ENCODE measurements at places on chromosomes 2 and 18. TPM values are rescaled to one million over a fixed set of nuclear protein-coding genes. Genes with fewer than 3 reads are reported as not detected.
A peak's percentile ranks its signal among the peaks of the same experiment; 100 is the strongest.

GRCh38 chr2:218285604-218286003, 6.7 kb downstream of the TMBIM1 start:
- peak overlapping the region; percentile 58 for H3K4me3 ChIP-seq
- H3K27me3 ChIP-seq = no peaks in the 10 kb centered on the region
- H3K36me3 ChIP-seq = peaks cover 32% of the 10 kb centered on the region
- peak overlapping the region; percentile 99 for H3K27ac ChIP-seq
- H3K4me1 ChIP-seq = peaks cover 55% of the 10 kb centered on the region
- no peak for DNase-seq

GRCh38 chr2:241937297-241937696, 67.8 kb downstream of the RTP5 start:
- H3K4me1 ChIP-seq = peaks cover 22% of the 10 kb centered on the region
- no peaks in the 10 kb centered on the region for H3K27me3 ChIP-seq
- no peak for DNase-seq
- no peak overlapping the region for H3K27ac ChIP-seq
- H3K4me3 ChIP-seq = no peak overlapping the region

DNA sequence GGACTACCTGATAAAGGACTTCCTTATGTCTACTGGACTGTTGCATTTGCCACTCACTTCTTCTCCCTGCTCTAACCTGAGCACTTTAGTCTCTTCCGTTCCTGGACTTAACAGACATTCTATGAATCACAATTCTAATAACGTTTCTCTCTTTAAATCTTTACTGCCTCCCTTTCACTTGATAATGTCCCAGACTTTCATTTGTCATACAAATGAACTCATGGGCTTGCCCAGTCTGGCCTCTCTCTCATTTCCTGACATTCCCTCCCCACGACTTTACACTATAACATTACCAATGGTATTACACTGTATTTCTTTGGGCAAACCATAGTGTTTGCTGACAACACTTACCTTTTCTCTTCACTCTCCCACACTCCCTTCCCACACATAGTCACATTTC, 540.7 kb upstream of the TMEFF2 start:
- no peaks in the 10 kb centered on the region for H3K36me3 ChIP-seq
- H3K27me3 ChIP-seq = no peaks in the 10 kb centered on the region
- no peak overlapping the region for H3K4me3 ChIP-seq
- no peak overlapping the region for H3K27ac ChIP-seq
- H3K4me1 ChIP-seq = no peaks in the 10 kb centered on the region
- DNase-seq = no peak

GRCh38 chr2:112159454-112159921, 21.3 kb downstream of the FBLN7 start:
- H3K36me3 ChIP-seq = no peaks in the 10 kb centered on the region
- H3K27ac ChIP-seq = no peak overlapping the region
- peaks cover 12% of the 10 kb centered on the region for H3K4me1 ChIP-seq
- no peak overlapping the region for H3K4me3 ChIP-seq

DNA sequence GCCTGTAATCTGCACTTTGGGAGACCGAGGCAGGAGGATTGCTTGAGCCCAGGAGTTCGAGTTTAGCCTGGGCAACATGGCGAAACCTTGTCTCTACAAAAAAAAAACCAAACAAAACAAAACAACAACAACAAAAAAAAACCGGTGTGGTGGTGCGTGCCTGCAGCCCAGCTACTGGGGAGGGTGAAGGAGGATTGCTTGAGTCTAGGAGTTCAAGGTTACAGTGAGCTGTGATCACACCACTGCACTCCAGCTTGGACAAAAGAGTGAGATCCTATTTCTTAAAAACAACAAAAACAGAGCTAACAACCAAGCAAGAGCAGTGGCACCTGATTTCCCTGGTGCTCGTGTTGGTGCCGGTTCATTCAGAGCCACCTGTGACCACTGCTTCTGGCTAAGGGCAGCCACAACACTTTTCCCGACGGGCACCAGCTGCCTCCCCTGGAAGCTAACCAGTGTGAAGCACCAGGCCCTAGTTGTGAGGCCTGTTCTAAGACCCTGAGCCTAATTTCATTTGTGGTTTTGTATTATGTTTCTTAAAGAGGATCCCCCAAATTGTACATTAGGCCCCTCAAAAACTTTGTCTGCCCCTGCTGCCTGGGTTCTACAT, 1.3 kb downstream of the AOX1 start:
- DNase-seq = no peak
- H3K4me1 ChIP-seq = no peaks in the 10 kb centered on the region
- H3K27me3 ChIP-seq = peaks cover 12% of the 10 kb centered on the region
- H3K36me3 ChIP-seq = no peaks in the 10 kb centered on the region

GRCh38 chr2:238160206-238161129, 1.7 kb downstream of the ERFE start:
- no peak for DNase-seq
- no peak overlapping the region for H3K27ac ChIP-seq
- no peaks in the 10 kb centered on the region for H3K36me3 ChIP-seq
- H3K27me3 ChIP-seq = no peaks in the 10 kb centered on the region

DNA sequence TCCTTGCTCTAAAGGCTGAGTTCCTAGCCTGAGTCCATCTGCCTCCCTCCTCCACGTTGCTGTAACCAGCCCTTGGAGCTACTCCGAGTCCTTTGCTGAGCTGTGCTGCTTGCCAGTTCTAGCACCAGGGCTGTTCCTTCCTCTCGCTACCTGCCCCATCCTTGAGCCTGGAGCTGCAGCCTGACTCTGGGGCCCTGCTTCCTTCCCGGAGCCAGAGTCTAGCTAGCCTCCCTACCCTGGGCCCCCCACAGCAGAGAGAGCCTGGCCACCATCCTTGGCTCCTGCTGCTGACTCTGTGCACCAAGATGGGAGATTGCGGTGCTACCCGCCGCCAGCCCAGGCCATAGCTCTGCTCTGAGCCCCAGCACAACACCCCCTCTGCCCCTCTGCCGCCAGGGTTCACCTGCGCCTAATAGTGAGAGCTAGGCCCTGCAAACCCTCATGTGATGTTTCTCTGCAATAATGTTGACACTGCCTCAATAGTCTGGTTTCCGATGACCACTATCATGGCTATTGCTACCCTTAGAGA, 135.9 kb upstream of the ASB18 start:
- DNase-seq = no peak
- H3K27me3 ChIP-seq = peaks cover 8% of the 10 kb centered on the region
- H3K36me3 ChIP-seq = no peaks in the 10 kb centered on the region

GRCh38 chr2:24730481-24730880, 62.7 kb downstream of the PTRHD1 start:
- H3K4me3 ChIP-seq = no peak overlapping the region
- no peaks in the 10 kb centered on the region for H3K4me1 ChIP-seq
- peaks cover 37% of the 10 kb centered on the region for H3K36me3 ChIP-seq
- no peaks in the 10 kb centered on the region for H3K27me3 ChIP-seq
- DNase-seq = no peak

DNA sequence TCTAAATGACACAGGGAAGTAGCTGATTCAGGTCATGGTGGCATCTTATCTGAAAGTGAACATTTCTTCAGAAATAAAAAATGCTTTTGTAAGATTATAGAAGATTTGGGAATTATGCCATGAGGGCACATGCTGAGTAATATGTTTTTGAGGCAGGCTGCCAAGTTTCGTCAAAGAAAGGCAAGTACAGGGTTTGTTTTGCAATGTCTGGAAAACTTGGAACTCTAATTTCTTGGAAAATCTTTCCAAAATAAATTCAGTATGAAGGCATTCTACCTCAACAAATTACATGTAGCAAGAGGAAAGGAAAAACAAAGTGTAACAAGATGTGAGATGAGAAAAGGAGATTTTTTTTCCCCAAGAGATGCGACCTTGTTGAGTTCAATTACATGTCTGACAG, 167.7 kb downstream of the PLCL1 start:
- no peaks in the 10 kb centered on the region for H3K4me1 ChIP-seq
- no peaks in the 10 kb centered on the region for H3K27me3 ChIP-seq
- H3K36me3 ChIP-seq = no peaks in the 10 kb centered on the region
- no peak overlapping the region for H3K4me3 ChIP-seq
- no peak overlapping the region for H3K27ac ChIP-seq

BUB1 gene
- total RNA-seq = 3.2 TPM

NIF3L1 gene
- 26.1 TPM for total RNA-seq

IHH gene
- total RNA-seq = not detected

ATOH8 gene
- 0.20 TPM for total RNA-seq

ASIC4 gene
- total RNA-seq = 0.35 TPM

KDM3A gene
- total RNA-seq = 142 TPM

ITGB1BP1 gene
- total RNA-seq = 46.5 TPM
